ENCODE measurements at places on chromosomes 3 and 15.

- no peak for DNase-seq
Measured at GRCh38 chr3:35067750-35068149, 571.6 kb upstream of the ARPP21 start.

DNA sequence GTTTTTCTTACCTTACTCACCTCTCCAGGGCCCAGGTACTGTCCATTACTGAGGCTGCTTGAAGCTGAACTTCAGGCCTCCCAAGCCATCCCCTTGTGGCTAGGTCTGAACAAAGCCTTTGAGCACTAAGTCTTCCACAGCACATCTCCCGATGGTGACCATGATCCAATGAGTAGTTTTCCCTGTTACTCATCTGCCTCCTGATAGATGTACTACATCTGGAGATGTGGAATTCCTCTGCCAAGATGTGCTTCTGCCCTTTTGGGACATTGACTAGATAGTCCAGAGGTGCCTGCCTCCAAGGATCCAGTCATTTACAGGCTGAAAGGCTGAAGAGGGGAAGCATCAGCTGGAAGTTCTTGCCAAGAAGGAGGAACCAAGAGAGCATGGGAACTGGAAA lies 28.9 kb upstream of the SLC35G2 start:
- no peak for DNase-seq

DNA sequence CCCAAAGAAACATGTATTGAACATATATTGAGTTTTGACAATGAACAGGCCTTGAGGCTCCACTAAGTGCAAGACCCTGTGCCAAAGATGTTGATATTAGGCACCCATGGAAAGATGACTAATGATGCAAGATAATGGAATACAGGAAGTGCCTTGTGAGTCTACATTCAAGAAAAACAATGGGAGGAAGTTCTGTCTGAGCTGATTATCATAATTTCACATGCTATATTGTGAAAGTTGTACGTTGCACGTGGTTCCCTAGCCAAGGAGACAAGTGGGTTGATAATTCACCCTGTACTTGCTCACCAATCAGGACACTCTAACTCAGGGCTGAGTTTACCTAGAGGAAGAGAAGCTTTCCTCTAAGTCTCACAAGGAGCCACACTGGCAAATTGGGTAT lies 186.9 kb upstream of the STAC start:
- DNase-seq: no peak

DNA sequence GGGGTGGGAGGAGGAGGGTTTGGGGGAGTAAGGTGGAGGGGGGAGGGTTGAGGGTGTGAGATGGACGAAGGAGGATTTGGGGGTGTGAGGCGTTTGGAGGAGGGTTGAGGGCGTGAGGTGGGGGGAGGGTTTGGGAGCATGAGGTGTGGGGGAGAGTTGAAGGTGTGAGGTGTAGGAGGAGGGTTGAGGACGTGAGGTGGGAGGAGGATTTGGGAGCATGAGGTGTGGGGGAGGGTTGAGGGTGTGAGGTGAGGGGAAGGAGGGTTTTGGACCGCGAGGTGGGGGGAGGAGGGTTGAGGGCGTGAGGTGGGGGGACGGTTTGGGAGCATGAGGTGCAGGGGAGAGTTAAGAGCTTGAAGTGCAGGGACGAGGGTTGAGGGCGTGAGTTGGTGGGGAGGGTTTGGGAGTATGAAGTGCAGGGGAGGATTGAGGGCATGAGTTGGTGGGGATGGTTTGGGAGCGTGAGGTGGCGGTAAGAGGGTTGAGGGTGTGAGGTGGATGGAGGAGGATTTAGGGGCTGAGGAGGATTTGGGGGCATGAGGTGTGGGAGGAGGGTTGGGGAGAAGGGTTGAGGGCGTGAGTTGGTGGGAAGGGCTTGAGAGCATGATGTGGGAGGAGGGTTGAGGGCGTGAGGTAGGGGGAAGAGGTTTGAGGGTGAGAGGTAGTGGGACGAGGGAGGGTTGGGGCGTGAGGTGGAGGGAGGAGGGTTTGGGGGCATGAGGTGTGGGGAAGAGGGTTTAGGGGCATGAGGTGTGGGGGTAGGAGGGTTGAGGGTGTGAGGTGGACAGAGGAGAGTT lies 1.2 kb downstream of the MLF1 start:
- no peak for DNase-seq

DNA sequence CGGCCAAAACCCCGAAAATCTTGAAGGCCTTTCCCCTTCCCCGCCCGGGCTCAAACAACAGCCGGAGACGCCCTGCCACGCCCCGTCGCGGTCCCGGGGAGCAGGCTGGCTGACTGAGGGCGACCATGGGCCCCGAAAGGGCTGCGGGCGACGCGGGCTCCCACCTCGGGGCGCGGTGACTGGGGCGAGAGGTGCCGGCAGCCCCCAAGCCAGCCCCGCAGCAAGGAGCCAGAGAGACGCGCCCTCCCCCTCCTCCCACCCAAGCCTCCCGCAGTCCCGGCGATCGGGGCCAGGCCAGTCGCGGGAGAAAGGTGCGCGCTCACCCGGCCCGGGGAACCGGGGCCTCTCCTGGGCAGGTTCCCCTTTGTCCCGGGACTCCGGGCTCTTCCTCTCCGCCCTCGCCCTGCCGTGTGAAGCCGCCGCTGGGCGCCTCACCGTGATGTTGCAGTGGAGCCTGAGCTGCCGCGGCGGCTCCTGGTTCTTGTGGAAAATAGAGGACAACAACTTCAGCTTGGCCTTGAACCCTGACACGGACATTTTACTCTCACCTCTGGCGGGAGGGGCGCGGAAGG lies 30.6 kb upstream of the ZSCAN2 start:
- no peak for DNase-seq

- no peak for DNase-seq
Measured at GRCh38 chr3:128946411-128946810, 47.5 kb downstream of the CFAP92 start.

DNA sequence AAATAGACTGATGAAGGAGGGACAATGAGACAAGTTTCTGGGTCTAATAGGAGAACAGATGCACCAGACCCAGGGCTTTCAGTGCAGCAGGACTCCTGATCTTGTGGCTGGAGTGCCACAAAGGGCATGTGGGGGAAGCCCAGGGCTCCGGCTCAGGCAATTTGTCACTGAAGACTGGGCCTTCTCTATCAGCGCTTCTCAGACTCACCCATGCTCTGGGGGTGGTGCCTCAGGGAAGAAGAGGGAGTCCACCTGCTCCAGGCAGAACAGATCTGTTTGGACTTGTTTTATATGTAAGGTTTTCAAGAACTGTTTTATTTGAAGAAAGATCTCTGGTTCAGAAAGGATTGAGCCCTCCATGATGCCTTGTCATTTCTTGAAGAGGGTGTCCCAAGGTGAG lies 112.4 kb upstream of the TLE3 start:
- DNase-seq: no peak

DNA sequence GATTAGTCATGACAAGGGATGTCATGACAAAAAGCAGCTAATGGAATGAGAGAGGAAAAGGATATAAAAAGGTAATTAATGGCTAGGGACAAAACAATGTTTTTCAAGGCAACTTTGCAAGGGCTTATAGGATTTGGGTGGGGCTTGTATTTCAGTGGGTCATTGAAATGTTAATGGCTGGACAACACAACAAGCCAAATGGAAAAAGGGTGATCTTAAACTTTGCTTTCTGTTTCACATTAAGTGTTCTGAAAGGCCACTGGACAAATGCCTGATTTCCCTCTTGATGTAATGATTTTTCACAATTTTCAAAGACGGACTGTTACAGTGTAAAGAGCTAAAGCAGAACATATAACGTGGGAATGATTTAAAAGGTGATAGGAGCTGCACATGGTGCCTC lies 345.0 kb downstream of the TUSC7 start:
- DNase-seq: no peak

DNA sequence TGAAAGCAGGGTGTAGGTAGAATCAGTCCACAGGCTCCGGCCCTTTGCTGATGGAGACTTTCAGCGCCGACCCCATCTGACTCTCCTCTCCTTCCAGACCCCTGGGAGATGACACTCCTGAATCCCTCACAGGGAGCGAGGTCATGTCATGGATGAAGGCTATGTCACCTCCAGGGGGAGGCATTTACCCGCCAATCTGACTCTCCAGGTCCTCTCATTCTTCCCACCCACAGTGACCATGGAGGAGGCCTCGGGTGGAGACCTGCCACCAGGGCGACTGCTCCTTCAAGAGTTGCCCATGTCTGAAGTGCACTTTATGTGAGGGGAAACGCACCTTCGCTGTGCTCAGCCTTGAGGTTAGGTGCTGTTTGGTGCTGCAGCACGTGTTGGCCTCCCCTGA lies 112.7 kb downstream of the KLF13 start:
- DNase-seq: no peak

DNA sequence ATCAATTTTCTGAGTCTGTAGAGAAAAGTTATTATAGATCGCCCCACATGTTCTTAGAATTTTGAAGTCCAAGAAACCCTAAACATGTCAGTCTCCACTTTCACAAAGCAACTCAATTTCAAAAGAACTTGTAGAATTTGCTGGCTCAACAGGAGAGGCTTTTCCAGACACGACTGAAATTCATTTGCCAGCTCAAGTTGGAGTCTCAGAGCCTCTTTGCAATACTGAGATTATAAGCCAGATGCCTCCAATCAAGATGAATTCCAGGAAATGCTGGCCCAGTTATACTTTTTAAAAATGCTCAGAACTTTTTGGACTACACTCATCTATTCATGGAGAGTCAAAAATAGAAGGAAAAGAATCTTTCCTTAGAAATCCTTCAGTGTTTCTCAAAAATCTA lies 56.9 kb upstream of the NLGN1 start:
- DNase-seq: no peak

DNA sequence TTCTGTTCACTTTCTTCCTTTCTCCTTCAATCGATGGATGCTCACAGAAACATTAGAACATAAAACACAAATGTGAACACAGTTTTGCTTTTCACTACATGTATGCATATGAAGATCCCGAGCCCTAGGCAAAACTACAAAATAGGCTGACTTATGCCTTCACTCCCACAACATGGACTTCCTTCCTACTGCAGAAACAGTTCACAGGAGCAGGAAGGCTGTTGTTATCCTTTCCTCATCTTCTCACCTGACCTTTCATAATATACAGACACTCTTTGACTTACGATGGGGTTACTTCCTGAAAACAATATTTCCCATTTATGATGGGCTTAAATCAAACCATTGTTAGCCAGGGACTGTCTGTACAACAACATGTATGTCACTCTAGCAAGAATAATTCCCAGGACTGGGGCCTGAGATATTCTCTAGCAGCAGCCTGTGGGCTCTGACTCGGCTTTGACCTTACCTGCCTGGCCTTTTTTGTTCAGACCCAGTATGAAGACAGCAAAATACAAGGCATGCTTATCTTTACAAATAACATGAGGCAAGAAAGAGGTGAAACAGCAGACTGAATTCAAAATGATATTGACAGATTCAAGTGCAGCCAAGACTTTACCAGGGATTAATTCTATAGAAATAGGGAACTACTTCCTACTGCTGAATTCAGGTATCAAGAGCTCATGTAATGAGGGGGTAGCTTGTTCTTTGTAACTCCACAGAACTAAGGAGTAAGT lies 51.8 kb upstream of the PLXND1 start:
- no peak for DNase-seq

GRCh38 chr15:71934446-71934845 lies 124.1 kb downstream of the NR2E3 start:
- no peak for DNase-seq

- DNase-seq: no peak
Measured at GRCh38 chr3:4533489-4534443, 40.6 kb downstream of the ITPR1 start.

- no peak for DNase-seq
Measured at GRCh38 chr15:65979316-65979715, 110.0 kb downstream of the RAB11A start.

DNA sequence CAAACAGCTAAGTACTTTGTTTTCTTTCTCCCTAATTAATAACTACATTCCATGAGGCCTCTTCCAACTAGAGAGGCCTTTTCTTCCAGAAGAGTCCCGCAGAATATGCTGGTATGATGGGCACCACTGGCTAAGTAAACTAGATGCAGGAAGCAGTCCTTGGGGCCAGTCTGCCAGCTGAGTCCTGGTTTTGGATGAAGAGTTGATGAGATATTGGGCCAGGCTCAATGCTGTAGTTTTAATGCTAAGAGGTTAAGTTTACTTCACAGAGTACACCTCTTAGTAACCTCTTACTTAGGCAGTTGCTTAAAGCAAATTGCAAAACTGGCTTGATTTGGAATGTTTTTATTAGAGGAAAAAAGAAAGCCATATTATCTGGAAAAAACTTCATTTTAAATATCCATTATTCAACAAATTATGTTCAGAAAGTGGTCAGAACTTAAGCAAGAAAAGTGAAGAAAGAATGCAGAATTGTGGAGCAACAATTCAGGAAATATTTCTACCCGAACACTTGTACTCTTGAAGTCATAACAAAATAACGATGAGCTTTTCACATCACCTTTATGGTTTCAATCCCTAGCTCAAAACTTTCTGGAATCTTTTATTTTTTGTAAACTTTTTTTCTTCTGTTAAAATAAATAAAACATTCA lies 178.4 kb upstream of the CDIN1 start:
- no peak for DNase-seq

- no peak for DNase-seq
Measured at GRCh38 chr3:191263365-191263764, 64.3 kb downstream of the OSTN start.

GRCh38 chr3:124229420-124229819 lies 237.5 kb upstream of the ROPN1 start:
- no peak for DNase-seq

DNA sequence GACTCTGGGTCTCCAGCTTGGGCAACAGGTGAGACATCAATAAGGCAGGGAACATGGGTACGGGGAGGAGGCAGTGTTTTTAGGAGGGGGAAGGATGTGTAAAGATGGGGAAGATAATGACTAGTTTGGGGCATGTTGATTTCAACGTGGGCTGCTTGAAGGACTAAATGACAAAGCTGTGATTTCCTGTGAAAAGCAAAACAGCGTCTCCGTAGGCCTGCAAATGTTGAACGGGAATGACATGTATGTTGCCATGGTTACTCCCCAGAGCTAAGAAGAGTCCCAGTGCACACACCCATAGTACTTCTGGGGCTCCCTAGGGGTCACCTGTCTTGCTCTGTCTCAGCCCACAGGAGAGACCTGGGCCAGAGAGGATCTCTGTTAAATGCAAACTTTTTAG lies 71.3 kb upstream of the ETV5 start:
- no peak for DNase-seq

GRCh38 chr3:1275495-1275894 lies 182.7 kb downstream of the CNTN6 start:
- DNase-seq: peak; percentile 12

DNA sequence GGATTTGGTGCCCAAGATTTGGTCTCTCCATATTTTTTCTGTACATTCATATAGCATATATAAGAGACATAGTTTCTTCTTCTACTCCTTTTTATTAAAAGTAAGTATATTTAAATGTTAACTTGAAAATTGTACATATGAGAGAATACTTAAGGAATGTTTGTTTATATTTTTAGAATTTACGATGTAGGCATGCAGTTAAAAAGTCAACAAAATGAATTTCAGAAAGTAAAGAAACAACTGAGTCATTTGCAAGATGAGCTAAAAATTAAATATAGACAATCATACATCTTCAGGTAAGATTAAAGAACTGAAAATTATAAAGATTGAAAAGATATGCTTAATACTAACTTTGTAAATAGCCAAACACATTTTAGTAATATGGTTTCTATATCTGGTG lies 94.2 kb downstream of the LEKR1 start:
- no peak for DNase-seq

GRCh38 chr15:77821188-77821958 lies 188.7 kb upstream of the LINGO1 start:
- peak; percentile 29 for DNase-seq

GRCh38 chr15:100439514-100439913 lies 89.2 kb downstream of the CERS3 start:
- no peak for DNase-seq

GRCh38 chr15:40959331-40960141 lies 6.3 kb downstream of the CHAC1 start:
- DNase-seq: no peak

GRCh38 chr15:79901958-79902357 lies 5.1 kb upstream of the MTHFS start:
- no peak for DNase-seq

All from NCI-H1105 treated with DMSO at 0.1 percent for 48 hours (cell line).